Esophagus muscularis mucosa (tissue), 4 donors: ENCODE measurements at places on chromosomes 6 and 20. TPM values are rescaled to one million over a fixed set of nuclear protein-coding genes. Genes with fewer than 3 reads are reported as not detected.
A peak's percentile ranks its signal among the peaks of the same experiment; 100 is the strongest.

The STMND1 gene
- total RNA-seq: not detected

The TGM3 gene
- not detected for total RNA-seq

The MCHR2 gene
- total RNA-seq: not detected

The NR2E1 gene
- not detected for total RNA-seq

The C20orf202 gene
- total RNA-seq: 0.17 TPM

DNA sequence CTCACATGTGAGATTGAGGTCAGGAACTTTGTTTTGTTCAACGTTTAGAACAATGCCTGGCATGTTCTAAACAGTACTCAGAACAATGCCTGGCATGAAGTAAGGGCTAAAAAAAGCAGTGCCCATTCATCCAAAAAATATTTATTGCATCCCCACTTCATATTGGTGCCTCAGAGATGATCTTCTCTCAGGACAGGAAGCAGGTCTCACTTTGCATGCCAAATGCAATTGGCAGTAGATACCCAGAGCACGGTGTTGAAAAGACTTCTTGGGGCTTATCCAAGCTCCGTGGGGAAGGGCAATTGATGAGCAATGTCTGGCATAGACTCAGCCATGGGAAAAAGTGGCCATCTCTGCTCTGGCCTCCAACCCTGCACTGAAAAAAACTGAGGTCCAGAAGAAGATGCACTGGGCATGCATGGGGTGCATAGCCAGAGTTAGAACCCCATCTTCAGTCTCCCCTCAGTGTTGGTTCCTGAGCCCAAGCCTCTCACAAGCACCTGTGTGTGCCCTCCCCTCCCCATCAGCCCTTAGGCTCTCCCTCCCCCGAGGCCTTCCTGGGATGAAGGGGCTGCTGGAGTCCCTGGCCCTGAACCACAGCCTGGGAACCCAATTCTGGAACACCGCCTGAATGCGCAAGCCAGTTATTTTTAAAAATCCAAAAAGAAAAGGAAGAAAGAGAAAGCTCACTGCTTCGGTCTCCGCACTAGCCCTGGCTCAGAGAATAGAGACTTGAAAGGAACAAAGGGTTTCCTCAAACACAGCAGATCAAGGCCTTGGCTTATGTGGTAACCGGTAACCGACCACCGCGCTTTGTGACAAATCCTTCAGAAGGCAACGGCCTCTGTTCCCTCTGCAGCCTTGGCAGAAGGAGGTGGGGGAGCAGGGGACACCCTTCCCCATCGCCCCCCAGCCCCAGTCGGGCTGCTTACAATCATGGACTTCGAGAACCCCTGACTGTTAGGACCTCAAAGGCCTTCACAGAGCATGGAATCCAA, 78.5 kb upstream of the SIRPA start:
- DNase-seq: peak; percentile 90
- peak overlapping the region; percentile 43 for H3K27ac ChIP-seq
- H3K4me1 ChIP-seq: peaks cover 61% of the 10 kb centered on the region
- H3K4me3 ChIP-seq: no peak overlapping the region
- H3K27me3 ChIP-seq: no peaks in the 10 kb centered on the region
- H3K36me3 ChIP-seq: no peaks in the 10 kb centered on the region

GRCh38 chr6:6661684-6662083, 73.2 kb downstream of the LY86 start:
- no peak for DNase-seq
- no peaks in the 10 kb centered on the region for H3K36me3 ChIP-seq
- H3K27ac ChIP-seq: no peak overlapping the region
- peaks cover 10% of the 10 kb centered on the region for H3K4me1 ChIP-seq

DNA sequence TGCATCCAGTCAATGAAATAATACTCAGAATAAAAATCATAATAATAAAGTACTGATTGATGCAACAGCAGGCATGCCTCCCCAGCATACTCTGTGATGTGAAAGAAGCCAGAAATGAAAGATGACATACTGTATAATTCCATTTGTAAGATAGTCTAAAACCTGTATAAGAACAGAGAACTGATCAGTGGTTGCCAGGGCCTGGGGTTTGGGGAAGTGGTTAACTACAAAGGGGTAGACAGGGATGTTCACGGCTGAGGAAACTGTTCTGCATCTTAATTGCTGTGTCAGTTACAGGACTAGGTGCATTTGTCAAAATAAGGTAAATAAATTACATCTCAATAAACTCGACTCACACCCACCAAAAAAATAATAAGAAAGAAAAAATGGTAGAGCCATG, 81.3 kb upstream of the BMP2 start:
- H3K36me3 ChIP-seq: no peaks in the 10 kb centered on the region
- H3K4me1 ChIP-seq: no peaks in the 10 kb centered on the region
- peak; percentile 64 for DNase-seq
- H3K4me3 ChIP-seq: no peak overlapping the region

- peaks cover 11% of the 10 kb centered on the region for H3K4me1 ChIP-seq
- no peaks in the 10 kb centered on the region for H3K27me3 ChIP-seq
- DNase-seq: no peak
- H3K4me3 ChIP-seq: peak overlapping the region; percentile 88
Measured at GRCh38 chr20:13639150-13639497, 392 bp upstream of the TASP1 start.

GRCh38 chr6:33809594-33809993, 5.8 kb upstream of the MLN start:
- no peaks in the 10 kb centered on the region for H3K4me1 ChIP-seq
- H3K27ac ChIP-seq: no peak overlapping the region
- H3K27me3 ChIP-seq: peaks cover 78% of the 10 kb centered on the region
- no peak overlapping the region for H3K4me3 ChIP-seq
- H3K36me3 ChIP-seq: no peaks in the 10 kb centered on the region

GRCh38 chr6:149445573-149445972, 39.2 kb downstream of the ZC3H12D start:
- H3K27ac ChIP-seq: no peak overlapping the region
- no peaks in the 10 kb centered on the region for H3K27me3 ChIP-seq
- no peaks in the 10 kb centered on the region for H3K36me3 ChIP-seq
- no peak for DNase-seq
- peaks cover 7% of the 10 kb centered on the region for H3K4me1 ChIP-seq

- H3K27ac ChIP-seq: no peak overlapping the region
- no peak overlapping the region for H3K4me3 ChIP-seq
- H3K4me1 ChIP-seq: no peaks in the 10 kb centered on the region
- DNase-seq: peak; percentile 39
Measured at GRCh38 chr20:22339091-22339881, 245.1 kb downstream of the FOXA2 start.

DNA sequence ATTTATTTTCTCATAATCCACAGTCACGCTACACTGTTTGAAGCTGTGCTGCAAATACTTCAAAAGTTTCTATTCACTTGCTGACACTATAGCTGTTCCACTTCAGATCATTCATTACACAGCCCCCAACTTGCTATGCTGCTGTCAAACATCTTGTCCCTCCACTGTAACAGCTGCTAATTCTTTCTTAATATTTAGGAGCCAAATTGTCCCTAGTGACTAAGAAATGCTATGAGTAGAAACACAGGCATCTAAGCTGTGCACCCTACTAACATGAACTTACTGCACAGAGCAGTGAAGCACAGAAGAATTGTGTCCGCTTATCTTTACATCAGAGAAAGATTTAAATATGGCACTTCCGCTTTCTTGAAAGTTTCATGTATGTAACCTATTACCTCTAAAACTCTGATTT, 91.3 kb downstream of the PDE10A start:
- DNase-seq: no peak
- H3K4me3 ChIP-seq: no peak overlapping the region
- no peaks in the 10 kb centered on the region for H3K27me3 ChIP-seq
- H3K4me1 ChIP-seq: peaks cover 16% of the 10 kb centered on the region

DNA sequence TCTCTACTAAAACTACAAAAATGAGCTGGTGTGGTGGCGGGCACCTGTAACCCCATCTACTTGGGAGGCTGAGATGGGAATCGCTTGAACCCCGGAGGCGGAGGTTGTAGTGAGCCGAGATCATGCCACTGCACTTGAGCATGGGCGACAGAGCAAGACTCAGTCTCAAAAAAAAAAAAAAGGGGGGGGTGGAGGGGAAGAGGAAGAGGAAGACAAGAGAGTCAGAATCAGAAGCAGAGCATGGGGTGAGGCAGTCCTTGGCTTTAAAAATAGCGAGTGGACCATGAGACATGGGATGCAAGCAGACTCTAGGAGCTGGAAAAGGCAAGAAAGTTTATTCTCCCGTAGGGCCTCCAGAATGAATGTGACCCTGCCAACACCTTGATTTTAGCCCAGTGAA, 3.9 kb upstream of the SLC9A8 start:
- DNase-seq: no peak
- H3K27me3 ChIP-seq: no peaks in the 10 kb centered on the region
- no peak overlapping the region for H3K27ac ChIP-seq

DNA sequence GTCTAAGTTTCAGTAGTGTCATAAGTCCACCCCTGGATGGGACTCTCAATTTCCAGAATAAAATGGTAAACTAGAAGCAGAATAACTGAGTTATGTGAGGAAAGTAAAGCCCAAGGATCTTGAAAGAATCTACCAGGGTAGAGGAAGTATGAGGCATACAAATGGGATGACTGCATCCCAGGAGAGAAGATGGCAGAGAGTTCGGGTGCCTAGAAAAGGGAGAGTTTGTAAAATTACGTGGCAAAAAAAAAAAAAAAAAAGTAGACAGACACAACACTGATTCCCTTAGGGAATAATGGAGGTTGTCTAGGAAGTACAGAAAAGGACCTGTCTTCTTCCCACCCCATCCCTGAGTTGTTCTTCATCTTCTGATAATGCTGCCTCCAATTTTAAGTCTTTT, 3.4 kb downstream of the GABBR1 start:
- H3K4me3 ChIP-seq: no peak overlapping the region
- no peaks in the 10 kb centered on the region for H3K27me3 ChIP-seq
- H3K27ac ChIP-seq: no peak overlapping the region

- no peak overlapping the region for H3K27ac ChIP-seq
- no peaks in the 10 kb centered on the region for H3K36me3 ChIP-seq
- DNase-seq: no peak
- no peak overlapping the region for H3K4me3 ChIP-seq
Measured at GRCh38 chr6:12232339-12232738, 57.8 kb upstream of the EDN1 start.

- H3K4me3 ChIP-seq: no peak overlapping the region
- no peak overlapping the region for H3K27ac ChIP-seq
- H3K4me1 ChIP-seq: peaks cover 19% of the 10 kb centered on the region
- H3K27me3 ChIP-seq: no peaks in the 10 kb centered on the region
Measured at GRCh38 chr6:90190131-90190530, 106.5 kb downstream of the BACH2 start.

GRCh38 chr20:5067877-5068645, 51.7 kb downstream of the PCNA start:
- no peak overlapping the region for H3K27ac ChIP-seq
- no peaks in the 10 kb centered on the region for H3K36me3 ChIP-seq
- no peak overlapping the region for H3K4me3 ChIP-seq
- H3K4me1 ChIP-seq: peaks cover 10% of the 10 kb centered on the region
- H3K27me3 ChIP-seq: no peaks in the 10 kb centered on the region

- H3K36me3 ChIP-seq: no peaks in the 10 kb centered on the region
- DNase-seq: no peak
- no peaks in the 10 kb centered on the region for H3K4me1 ChIP-seq
- H3K27ac ChIP-seq: no peak overlapping the region
Measured at GRCh38 chr20:12627485-12627884, 381.3 kb upstream of the SPTLC3 start.

- no peak overlapping the region for H3K27ac ChIP-seq
- H3K4me1 ChIP-seq: peaks cover 5% of the 10 kb centered on the region
- H3K27me3 ChIP-seq: no peaks in the 10 kb centered on the region
- no peak for DNase-seq
- peaks cover 38% of the 10 kb centered on the region for H3K36me3 ChIP-seq
- H3K4me3 ChIP-seq: no peak overlapping the region
Measured at GRCh38 chr6:7185561-7185960, 77.8 kb downstream of the RREB1 start.

- no peaks in the 10 kb centered on the region for H3K4me1 ChIP-seq
- H3K27ac ChIP-seq: peak overlapping the region; percentile 76
- H3K36me3 ChIP-seq: no peaks in the 10 kb centered on the region
- DNase-seq: no peak
- H3K27me3 ChIP-seq: no peaks in the 10 kb centered on the region
Measured at GRCh38 chr6:77466055-77466450, 2.8 kb upstream of the HTR1B start.

- no peak overlapping the region for H3K4me3 ChIP-seq
- no peak overlapping the region for H3K27ac ChIP-seq
- no peaks in the 10 kb centered on the region for H3K36me3 ChIP-seq
- no peaks in the 10 kb centered on the region for H3K4me1 ChIP-seq
- peaks cover 13% of the 10 kb centered on the region for H3K27me3 ChIP-seq
Measured at GRCh38 chr20:60258255-60258863, 300.1 kb downstream of the CDH26 start.

GRCh38 chr20:31841928-31842327, 3.5 kb downstream of the FOXS1 start:
- no peaks in the 10 kb centered on the region for H3K27me3 ChIP-seq
- peak overlapping the region; percentile 36 for H3K27ac ChIP-seq
- H3K4me3 ChIP-seq: no peak overlapping the region
- peaks cover 39% of the 10 kb centered on the region for H3K4me1 ChIP-seq
- H3K36me3 ChIP-seq: no peaks in the 10 kb centered on the region
- DNase-seq: no peak

DNA sequence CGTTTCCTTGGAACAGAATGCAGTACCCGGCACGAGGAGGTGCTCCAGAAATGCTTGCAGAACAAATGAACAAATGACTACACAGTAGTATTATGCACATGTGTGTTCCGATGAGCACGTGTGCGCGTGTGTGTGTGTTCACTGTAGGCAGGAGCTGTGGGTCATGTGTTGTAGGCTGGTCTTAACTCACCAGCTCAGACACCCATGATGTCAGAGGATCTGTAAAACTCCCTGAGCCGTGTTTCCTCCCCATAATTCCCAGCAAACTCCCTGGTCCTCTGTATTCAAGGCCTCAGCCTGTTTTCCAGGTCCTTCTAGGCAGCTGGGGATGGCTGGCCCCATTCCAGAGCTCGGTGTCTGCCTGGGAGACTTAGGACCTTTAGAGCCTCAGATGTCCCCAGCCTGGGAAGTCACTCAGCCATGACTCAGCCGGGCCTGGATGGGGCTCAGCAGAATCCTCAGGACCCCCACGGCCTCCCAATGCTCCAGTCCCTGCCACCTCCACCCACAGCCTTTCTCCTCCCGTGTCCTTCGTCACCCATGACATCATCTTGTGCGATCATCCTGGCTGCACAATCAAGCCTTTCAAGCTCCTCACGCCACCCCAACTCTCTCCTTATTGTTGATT, 475.0 kb upstream of the SULF2 start:
- H3K27ac ChIP-seq: no peak overlapping the region
- no peaks in the 10 kb centered on the region for H3K36me3 ChIP-seq
- no peaks in the 10 kb centered on the region for H3K4me1 ChIP-seq
- H3K27me3 ChIP-seq: no peaks in the 10 kb centered on the region

- no peak overlapping the region for H3K4me3 ChIP-seq
- H3K27me3 ChIP-seq: peaks cover 5% of the 10 kb centered on the region
- H3K27ac ChIP-seq: peak overlapping the region; percentile 12
- H3K4me1 ChIP-seq: peaks cover 28% of the 10 kb centered on the region
Measured at GRCh38 chr6:37699887-37700619, 2.4 kb upstream of the MDGA1 start.

- no peak overlapping the region for H3K27ac ChIP-seq
- no peak overlapping the region for H3K4me3 ChIP-seq
- H3K27me3 ChIP-seq: no peaks in the 10 kb centered on the region
- no peaks in the 10 kb centered on the region for H3K4me1 ChIP-seq
Measured at GRCh38 chr20:10579942-10580341, 93.9 kb downstream of the JAG1 start.

GRCh38 chr20:49248879-49249665, 28.8 kb downstream of the ZNFX1 start:
- no peaks in the 10 kb centered on the region for H3K27me3 ChIP-seq
- peaks cover 17% of the 10 kb centered on the region for H3K4me1 ChIP-seq
- peaks cover 56% of the 10 kb centered on the region for H3K36me3 ChIP-seq
- no peak overlapping the region for H3K4me3 ChIP-seq
- DNase-seq: no peak

- H3K4me3 ChIP-seq: no peak overlapping the region
- H3K27ac ChIP-seq: no peak overlapping the region
- H3K27me3 ChIP-seq: no peaks in the 10 kb centered on the region
- no peaks in the 10 kb centered on the region for H3K36me3 ChIP-seq
- H3K4me1 ChIP-seq: no peaks in the 10 kb centered on the region
- DNase-seq: no peak
Measured at GRCh38 chr6:113143206-113143605, 713.9 kb upstream of the MARCKS start.
